Smooth muscle cell of the umbilical artery (primary cell): ENCODE measurements at places on chromosomes 6 and 20. TPM values are rescaled to one million over a fixed set of nuclear protein-coding genes. Genes with fewer than 3 reads are reported as not detected.

SLC22A2 gene
- total RNA-seq = 0.23 and 3.0 TPM in 2 replicates

SOX18 gene
- total RNA-seq = under 0.01 TPM in 1 of 2 replicates, not detected in the other

LRRN4 gene
- 0.14 TPM in 1 of 2 replicates, not detected in the other for total RNA-seq

TJAP1 gene
- total RNA-seq = 7.4 and 17.7 TPM in 2 replicates

BHLHE23 gene
- not detected in 2 replicates for total RNA-seq

DOK5 gene
- total RNA-seq = 17.2 and 19.8 TPM in 2 replicates

FBXO30 gene
- 15.4 and 18.6 TPM in 2 replicates for total RNA-seq

CST4 gene
- not detected in 2 replicates for total RNA-seq

OR2B6 gene
- not detected in 2 replicates for total RNA-seq

SLC24A3 gene
- 6.5 and 25.3 TPM in 2 replicates for total RNA-seq

SPATA2 gene
- total RNA-seq = 1.8 and 3.0 TPM in 2 replicates

CCDC170 gene
- 0.30 and 0.32 TPM in 2 replicates for total RNA-seq

DYNLRB1 gene
- total RNA-seq = 34.7 and 38.0 TPM in 2 replicates

FAM83D gene
- 2.1 and 11.9 TPM in 2 replicates for total RNA-seq

KHDC1 gene
- 3.0 and 3.3 TPM in 2 replicates for total RNA-seq

ASIP gene
- total RNA-seq = not detected in 2 replicates

VGLL2 gene
- not detected in 2 replicates for total RNA-seq

LEMD2 gene
- total RNA-seq = 54.9 and 58.3 TPM in 2 replicates

KCNK16 gene
- not detected in 2 replicates for total RNA-seq

CDSN gene
- total RNA-seq = not detected in 2 replicates

ARHGAP40 gene
- total RNA-seq = not detected in 2 replicates

BIRC7 gene
- 0.30 TPM in 1 of 2 replicates, not detected in the other for total RNA-seq

SCUBE3 gene
- 4.2 and 5.0 TPM in 2 replicates for total RNA-seq

XKR7 gene
- under 0.01 TPM in 1 of 2 replicates, not detected in the other for total RNA-seq

OLIG3 gene
- not detected in 2 replicates for total RNA-seq

PEDS1 gene
- total RNA-seq = 15.3 and 15.4 TPM in 2 replicates

RFX6 gene
- not detected in 2 replicates for total RNA-seq
